Hair follicle dermal papilla cell (primary cell): ENCODE measurements at places on chromosomes 12 and 14. TPM values are rescaled to one million over a fixed set of nuclear protein-coding genes. Genes with fewer than 3 reads are reported as not detected.

PCNX1 gene
- total RNA-seq, result 115 and 161 TPM in 2 replicates

CBLN3 gene
- total RNA-seq, result 0.97 and 4.4 TPM in 2 replicates

STXBP6 gene
- 3.1 and 4.0 TPM in 2 replicates for total RNA-seq

LRTM2 gene
- not detected in 2 replicates for total RNA-seq

CRIP1 gene
- total RNA-seq, result 13.1 and 26.5 TPM in 2 replicates

AGAP2 gene
- total RNA-seq, result 0.49 and 0.73 TPM in 2 replicates

PIP4K2C gene
- 29.4 and 34.1 TPM in 2 replicates for total RNA-seq

PHLDA1 gene
- total RNA-seq, result 23.2 and 39.6 TPM in 2 replicates

TAS2R7 gene
- 0.16 TPM in 1 of 2 replicates, not detected in the other for total RNA-seq

ACOT2 gene
- 48.0 and 59.5 TPM in 2 replicates for total RNA-seq

ISCU gene
- total RNA-seq, result 77.4 and 95.1 TPM in 2 replicates

SRRM4 gene
- total RNA-seq, result not detected in 2 replicates

FBRSL1 gene
- 2.4 and 2.9 TPM in 2 replicates for total RNA-seq

GALNT8 gene
- not detected in 2 replicates for total RNA-seq

CCDC197 gene
- total RNA-seq, result not detected in 2 replicates

ESR2 gene
- total RNA-seq, result under 0.01 and 0.12 TPM in 2 replicates

EML5 gene
- total RNA-seq, result 0.12 and 0.81 TPM in 2 replicates

BAG5 gene
- total RNA-seq, result 33.6 and 34.4 TPM in 2 replicates

GARIN6 gene
- total RNA-seq, result not detected in 2 replicates

PCK2 gene
- 33.0 and 33.9 TPM in 2 replicates for total RNA-seq

NOVA1 gene
- 7.8 and 9.9 TPM in 2 replicates for total RNA-seq

RNASE1 gene
- not detected in 2 replicates for total RNA-seq

SMIM41 gene
- total RNA-seq, result 0.16 and 0.24 TPM in 2 replicates

TAS2R19 gene
- total RNA-seq, result 4.9 and 9.6 TPM in 2 replicates

JAG2 gene
- total RNA-seq, result 0.61 and 2.3 TPM in 2 replicates

ALG10B gene
- total RNA-seq, result 2.2 and 3.1 TPM in 2 replicates

TOMM20L gene
- total RNA-seq, result not detected in 2 replicates

FLRT2 gene
- 62.5 and 89.0 TPM in 2 replicates for total RNA-seq

PZP gene
- total RNA-seq, result not detected in 2 replicates

VASH1 gene
- total RNA-seq, result 1.3 and 2.3 TPM in 2 replicates

RDH16 gene
- total RNA-seq, result under 0.01 and 0.12 TPM in 2 replicates

EFS gene
- 28.9 and 31.2 TPM in 2 replicates for total RNA-seq

CLEC9A gene
- not detected in 2 replicates for total RNA-seq

MSI1 gene
- total RNA-seq, result not detected in 2 replicates

VRTN gene
- total RNA-seq, result not detected in 2 replicates

TBX3 gene
- total RNA-seq, result 30.8 and 36.2 TPM in 2 replicates

NTS gene
- not detected in 2 replicates for total RNA-seq

CTSG gene
- total RNA-seq, result not detected in 2 replicates

SIX6 gene
- total RNA-seq, result 0.16 TPM in 1 of 2 replicates, not detected in the other

SERPINA12 gene
- not detected in 2 replicates for total RNA-seq

CLEC7A gene
- total RNA-seq, result not detected in 2 replicates

RNASE7 gene
- total RNA-seq, result not detected in 2 replicates

DNAJC22 gene
- total RNA-seq, result 0.32 and 1.1 TPM in 2 replicates

KRT86 gene
- total RNA-seq, result under 0.01 TPM in 1 of 2 replicates, not detected in the other
